Stimulated activated CD4-positive, alpha-beta T cell treated with anti-CD3 and anti-CD28 coated beads, Interleukin-12 subunit alpha, Interleukin-12 subunit beta, amount 100 ng/mL, for 48 hours (primary cell): ENCODE measurements at places on chromosomes 4 and X.

DNA sequence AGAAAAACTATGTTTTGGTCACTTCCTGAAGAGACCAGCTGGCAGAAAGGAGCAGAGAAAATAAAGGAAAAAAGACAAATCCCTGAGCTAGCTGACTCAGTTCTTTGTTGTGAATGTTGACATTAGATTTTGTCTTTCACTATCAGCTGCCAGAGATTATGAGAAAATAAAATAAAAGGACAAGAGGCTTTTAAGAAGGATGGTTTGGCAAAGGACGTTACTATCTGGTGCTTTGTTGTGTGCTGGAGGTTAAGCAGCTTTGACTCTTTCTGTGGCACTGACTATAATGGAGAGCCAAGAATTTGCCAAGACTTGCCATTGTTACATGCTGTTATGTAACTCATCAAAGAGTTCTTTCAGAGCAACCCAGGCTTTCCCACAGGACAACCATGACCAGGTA lies 12.1 kb downstream of the ASB5 start:
- no peak for DNase-seq

DNA sequence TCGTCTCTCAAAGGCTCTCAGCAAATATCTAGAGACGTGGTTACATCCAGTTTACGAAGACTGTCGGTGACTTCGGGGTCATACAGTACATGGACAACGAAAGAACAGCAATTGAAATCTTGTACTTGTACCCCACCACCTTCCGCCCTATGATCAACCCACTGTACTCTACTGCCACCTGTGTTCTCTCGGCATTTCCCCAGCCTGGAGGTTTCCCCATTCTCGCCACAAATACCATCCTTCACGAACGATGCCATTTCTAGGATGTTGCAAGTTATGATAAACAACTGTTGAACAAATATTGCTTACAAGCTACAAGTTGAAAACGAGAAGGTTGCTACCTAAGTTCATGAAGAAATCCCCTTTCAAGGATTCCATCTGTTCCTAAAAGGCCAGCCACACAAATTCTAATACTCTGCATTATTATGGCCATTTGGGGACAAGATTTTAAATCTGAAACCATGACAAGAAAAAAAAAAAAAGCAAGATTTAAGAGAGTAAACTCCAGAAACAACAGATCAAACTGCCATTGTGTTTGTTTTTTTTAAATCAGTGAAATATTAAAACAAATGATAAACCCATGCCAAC lies 1.6 kb downstream of the APBB2 start:
- DNase-seq, result no peak

DNA sequence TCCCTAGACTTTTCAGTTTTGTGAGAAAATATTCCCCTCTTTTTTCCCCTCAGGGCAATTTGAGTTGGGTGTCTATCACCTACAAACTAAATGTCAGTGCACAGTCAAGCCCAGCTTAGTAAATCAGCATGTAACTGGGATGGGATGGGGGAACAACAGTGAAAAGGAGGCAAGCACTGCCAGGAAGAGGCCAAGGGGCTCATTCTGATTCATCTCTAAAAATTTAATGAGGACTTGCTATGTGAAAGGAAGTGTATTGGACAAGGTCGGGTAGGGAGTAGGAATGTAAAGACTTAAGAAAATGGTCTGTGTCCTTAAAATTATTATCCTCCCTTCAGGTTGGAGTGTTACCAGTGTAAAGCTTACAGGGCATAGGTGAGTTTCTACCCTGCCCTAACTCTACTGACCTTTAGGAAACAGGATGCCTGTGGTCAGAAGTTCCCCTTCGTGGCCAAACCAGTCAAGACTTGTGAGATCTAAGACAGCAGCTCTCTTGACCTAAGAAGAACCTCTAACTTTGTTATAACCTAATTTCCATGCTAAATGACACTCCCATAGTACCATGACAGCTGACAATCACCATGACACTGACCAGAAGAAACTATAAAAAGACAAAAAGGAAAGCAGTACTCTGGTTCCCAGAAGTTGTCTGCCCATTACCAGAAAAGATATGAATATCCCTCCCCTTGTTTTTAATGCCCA lies 194.4 kb upstream of the LDB2 start:
- no peak for DNase-seq

DNA sequence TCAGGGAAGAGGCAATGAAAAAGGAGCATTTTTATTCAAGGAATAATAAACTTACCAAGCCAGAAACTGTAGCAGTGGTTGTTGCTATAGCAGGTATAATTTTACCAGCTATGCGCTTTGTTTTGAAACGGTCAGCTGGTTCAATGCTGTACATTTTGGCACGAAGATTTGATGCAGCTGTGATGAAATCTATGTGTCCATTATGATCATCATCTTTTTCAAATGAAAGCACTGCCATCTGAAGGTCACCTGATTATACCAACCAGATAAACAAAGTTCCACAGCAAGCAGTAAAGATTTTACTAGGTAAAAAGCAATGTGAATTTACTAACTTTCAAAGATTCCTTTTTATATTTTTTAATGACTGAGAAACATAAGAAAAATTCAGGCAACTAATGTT lies 66.4 kb downstream of the STAP1 start:
- DNase-seq, result no peak

GRCh38 chr4:111596491-111596890 lies 548.8 kb upstream of the FAM241A start:
- no peak for DNase-seq

GRCh38 chr4:7209699-7210098 lies 17.4 kb downstream of the SORCS2 start:
- DNase-seq, result no peak

GRCh38 chr4:2570551-2571222 lies 34.2 kb downstream of the FAM193A start:
- DNase-seq, result peak; percentile 26

DNA sequence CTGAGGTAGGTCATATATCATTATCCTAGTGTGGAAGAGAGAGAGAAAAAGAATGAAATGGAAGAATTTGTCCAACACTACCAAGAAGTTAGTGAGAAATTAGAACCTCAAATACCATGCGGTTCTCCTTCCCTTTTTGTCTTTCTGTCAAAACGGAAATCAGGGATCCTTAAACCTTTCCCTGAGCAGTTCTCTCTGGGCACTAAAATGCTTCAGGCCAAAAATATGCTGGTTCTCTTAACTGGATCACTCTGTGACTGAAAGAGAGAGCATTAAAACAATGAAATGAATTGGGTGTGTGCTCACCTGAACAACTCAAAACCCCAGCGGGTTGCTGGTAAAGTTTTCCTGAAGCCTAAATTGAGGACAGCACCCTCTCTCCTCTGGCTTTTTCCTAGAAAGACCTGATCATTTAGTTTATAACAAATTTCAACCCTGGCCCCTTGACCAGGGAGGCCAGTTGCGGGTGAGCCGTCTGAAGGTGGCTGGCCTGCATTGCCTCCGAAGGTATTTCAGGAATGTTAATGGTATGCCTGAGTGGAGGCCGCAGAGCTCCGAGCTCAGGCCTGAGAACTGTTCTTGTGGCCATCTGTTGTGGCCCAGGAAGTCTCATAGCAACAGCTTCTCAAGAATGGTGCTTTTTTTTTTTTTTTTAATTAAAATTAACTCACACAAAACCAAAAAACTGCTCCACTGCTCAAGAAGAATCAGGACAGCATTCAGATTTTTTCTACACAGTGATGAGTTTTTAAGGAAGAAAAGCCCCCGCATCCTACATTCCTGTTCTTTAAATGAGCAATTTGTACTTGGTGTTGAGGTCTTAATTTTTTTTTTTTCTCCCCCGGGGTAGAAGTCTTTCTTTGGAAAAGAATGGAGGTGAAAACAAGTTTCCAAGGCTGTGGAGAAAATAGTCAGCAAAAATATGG lies 155.1 kb downstream of the SHROOM3 start:
- no peak for DNase-seq

DNA sequence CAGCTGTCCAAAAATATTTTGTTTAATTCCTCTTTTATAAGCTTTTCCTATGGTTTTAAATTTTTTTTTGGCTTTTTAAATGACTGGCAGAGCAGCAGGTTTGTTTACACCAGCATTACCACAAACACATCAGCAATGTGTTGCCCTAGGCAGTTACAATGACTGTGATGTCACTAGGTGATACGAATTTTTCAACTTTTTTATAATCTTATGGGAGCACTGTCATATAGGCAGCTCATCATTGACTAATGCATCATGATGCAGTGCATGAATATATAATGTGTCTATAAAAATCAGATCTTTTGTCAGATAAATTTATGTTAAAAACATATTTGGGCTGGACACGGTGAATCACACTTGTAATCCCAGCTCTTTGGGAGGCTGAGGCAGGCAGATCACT lies 231.6 kb upstream of the SLIT2 start:
- DNase-seq, result no peak

- no peak for DNase-seq
Measured at GRCh38 chr4:97504713-97505112, 638.6 kb downstream of the STPG2 start.

- no peak for DNase-seq
Measured at GRCh38 chrX:134552351-134552750, 92.4 kb downstream of the HPRT1 start.

DNA sequence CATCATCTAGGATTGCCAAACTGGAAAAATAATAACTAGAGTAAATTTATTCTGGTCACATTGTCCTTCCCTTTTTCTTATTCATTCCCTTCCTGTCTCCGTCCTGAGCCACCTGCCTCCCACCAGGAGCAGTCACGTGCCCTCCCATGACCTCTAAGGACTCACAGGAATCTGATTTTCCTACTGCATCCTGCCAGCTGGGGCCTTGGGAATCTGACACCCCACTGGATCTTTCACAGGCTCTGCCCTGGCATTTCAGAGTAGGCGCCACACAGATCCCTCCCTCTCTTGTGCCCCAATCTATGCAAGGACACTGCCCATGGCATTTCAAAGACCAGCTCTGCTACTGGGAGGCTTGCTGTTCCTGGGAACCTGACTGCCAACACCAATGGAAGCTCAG lies 520.5 kb downstream of the PPARGC1A start:
- DNase-seq, result no peak

DNA sequence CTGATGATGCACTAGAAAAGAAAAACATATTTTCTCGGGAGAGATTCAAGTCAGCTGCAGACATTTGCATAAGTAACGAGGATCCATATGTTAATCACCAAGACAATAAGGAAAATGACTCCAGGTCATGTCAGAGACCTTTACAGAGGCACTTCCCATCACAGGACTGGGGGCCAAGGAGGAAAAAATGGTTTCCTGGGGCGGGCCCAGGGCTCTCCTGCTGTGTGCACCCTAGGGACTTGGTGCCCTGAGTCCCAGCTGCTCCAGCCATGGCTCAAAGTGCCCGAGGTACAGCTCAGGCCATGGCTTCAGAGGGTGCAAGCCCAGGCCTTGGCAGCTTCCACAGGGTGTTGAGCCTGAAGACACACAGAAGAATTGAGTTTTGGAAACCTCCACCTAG lies 415.4 kb upstream of the FRG1 start:
- DNase-seq, result no peak

DNA sequence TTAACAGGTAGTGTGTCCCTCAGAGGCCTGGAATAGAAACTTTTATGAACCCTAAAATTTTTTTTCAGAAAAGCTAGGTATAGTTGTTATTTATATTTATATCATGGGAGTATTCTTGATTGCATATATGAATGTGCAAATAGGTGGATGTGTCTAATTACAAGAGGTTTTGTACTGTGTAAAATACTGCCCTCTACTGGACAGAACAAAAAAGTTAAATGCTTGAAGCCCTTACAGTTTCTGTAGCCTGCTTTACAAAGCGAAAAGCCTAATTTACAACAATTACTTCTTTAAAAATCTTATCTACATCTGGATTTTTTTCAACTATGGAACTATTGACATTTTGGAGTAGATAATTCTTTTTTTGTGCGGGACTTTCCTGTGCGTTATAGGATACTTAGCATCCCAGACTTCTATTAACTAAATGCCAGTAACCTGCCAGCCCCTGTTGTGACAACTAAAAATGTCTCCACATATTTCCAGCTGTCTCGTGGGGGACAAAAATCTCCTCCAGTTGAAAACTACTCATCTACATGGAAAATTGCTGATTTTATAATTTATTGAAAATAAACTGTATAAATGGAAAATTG lies 35.1 kb downstream of the ENPEP start:
- DNase-seq, result no peak

- DNase-seq, result no peak
Measured at GRCh38 chrX:38859602-38860001, 58.3 kb downstream of the MID1IP1 start.

GRCh38 chr4:144174401-144175067 lies 34.0 kb upstream of the GYPA start:
- peak; percentile 25 for DNase-seq

GRCh38 chrX:154507673-154508383 lies 8.2 kb downstream of the FAM3A start:
- DNase-seq, result no peak

DNA sequence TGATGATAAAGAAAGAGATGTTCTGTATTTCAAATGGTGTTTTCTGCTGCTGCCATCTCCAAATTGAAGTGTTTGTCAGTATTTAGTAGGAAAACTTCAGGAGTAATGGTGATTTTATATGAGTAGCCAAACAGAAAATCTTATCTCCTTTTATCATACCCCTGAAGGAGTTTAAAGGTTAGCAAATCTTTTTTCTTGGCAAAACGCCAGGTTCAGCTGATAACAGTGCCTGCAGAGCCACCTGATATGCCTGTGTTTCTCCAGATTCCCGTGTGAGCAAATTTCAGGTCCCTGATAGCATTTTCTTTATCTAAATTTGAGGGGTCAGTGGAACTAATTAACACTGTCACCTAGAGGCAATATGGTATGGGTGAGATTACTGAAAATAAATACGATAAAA lies 65.8 kb upstream of the ETNPPL start:
- no peak for DNase-seq

- DNase-seq, result no peak
Measured at GRCh38 chr4:70844180-70844579, 4.5 kb upstream of the GRSF1 start.

DNA sequence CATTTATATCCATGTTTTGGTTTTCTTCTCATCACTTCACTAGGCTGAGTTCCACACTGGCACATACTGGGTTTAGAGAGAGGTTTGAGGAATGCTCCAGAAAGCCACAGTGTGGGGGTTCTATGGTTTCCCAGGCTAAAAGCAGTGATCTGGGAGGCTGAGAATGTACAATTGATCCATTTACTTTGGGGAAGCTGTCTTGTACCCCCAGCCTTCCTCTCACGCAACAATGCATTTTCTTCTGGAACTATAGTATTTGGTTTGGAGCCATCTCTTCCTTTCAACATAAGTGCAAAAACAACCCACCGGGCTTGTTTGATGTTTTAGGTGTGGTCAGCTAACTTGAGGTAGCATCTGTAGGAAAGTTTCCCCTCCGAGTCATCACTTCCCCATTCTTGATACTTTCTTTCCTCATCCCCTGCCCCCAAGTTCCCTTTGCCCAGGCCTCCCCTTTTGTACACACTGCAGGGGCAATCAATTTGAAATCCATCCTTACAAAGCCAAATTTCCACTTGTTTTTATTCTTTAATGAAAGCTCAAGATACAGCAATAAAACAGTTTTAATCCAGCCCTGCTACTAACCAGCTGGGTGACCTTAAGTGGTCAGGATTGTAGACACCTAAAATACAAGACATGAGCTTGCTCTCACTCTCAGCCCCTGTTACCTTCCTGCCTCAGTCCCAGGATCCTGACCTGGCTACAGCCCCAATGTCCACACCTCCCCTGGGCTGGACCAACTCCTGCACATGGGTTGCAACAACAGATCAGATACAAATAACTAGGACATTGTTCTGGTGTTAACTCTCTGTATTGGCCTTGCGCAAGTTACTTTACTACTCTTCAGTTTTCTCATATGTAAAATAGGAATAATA lies 109.2 kb downstream of the FHDC1 start:
- DNase-seq, result no peak
